PC-3 (cell line): ENCODE measurements at places on chromosomes 5 and 9.

GRCh38 chr9:134592018-134592818 lies 49.4 kb upstream of the COL5A1 start:
- no peak for DNase-seq

DNA sequence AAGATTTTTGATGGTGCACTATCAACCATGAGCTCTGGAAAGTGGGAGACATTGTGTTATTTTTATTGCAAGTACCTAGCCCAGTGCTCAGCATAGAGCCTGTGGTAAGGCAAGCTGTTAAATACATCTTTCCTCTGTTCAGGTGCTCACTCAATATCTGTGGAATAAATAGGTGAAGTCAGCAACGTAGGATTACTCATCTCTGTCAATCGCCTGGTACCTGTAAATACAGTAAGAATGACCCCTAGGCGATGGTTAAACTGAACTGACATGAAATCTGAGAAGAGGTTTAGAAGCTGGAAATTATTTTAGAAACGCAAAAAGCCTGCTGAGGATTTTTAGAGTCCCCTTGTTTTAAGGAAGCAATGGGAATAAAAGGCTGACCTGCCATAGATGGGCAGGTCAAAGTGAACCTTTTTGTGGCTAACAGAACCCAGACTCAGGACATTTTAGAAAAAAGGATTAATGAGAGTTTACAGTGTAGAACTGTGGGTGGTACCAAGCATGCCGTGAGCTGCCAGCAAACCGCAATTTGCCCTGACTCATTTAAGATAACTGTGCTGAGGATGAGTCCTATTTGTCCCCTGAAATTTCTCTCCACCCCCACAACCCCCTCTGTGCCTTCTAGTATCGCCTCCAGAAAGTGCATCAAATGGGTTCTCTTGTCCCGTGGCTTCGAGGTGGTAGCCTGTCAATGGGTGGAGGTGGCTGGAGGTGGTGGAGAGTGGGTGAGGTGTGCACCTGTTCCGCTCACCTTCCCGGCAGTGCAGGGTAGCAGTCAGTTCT lies 375.1 kb downstream of the MED10 start:
- DNase-seq, result peak; percentile 99

DNA sequence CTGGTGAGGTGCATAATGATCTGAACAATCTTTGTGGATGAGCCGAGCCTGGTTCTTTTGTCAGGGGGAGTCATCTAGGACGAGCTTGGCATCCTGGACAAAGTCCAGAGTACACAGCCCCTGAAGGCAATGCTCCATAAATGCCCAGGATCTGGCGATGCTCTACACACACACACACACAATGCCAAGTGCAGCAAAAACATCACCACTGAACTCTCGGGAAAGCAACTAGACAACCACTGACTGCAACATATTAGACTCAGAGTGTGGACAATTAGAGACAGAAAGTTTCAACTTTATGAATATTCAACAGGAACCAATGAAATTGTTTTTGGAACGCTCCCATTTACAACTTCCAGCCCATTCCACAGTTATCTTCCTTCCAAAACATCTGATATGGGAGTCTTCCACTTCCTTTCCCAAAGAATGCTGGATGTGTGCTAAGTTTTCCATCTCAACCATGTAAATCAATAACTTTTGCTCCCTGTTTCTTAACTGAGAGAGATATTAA lies 227.6 kb upstream of the ANKRD55 start:
- DNase-seq, result no peak

- no peak for DNase-seq
Observed at GRCh38 chr9:114300153-114300845, 22.6 kb upstream of the ORM1 start.

DNA sequence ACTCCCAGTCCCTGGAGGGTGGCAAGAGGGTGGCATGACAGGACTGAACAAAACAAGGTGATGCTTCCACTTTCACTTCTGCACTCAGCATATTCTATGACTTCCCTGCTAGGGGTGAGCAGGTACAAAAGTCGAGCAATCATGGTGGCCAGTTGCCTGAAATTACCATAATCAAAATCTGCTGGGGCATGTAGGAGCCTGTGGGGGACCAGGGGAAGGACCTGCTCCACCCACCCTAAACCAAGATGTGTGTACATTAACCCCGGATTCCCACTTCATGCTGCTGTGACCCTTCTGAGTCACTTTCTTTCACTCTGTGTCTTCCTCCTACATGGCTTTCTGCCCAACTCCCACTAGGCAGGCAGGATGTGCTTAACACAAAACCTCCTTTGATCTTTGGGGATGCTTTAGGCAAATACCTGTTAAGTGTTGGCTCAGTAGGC lies 73.3 kb upstream of the PHF24 start:
- no peak for DNase-seq

DNA sequence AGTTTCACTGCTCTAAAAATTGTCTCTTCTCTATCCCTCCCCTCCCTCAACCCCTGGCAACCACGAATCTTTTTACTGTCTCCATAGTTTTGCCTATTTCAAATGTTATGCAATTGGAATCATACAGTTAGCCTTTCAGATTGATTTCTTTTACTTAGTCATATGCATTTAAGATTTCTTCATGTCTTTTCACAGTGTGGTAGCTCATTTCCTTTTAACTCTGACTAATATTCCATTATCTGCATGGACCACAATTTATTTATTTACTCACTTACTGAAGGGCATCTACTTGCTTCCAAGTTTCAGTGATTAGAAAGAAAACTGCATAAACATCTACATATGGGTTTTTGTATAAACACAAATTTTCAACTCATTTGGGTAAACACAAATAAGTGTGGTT lies 372.3 kb downstream of the CDH18 start:
- peak; percentile 26 for DNase-seq

DNA sequence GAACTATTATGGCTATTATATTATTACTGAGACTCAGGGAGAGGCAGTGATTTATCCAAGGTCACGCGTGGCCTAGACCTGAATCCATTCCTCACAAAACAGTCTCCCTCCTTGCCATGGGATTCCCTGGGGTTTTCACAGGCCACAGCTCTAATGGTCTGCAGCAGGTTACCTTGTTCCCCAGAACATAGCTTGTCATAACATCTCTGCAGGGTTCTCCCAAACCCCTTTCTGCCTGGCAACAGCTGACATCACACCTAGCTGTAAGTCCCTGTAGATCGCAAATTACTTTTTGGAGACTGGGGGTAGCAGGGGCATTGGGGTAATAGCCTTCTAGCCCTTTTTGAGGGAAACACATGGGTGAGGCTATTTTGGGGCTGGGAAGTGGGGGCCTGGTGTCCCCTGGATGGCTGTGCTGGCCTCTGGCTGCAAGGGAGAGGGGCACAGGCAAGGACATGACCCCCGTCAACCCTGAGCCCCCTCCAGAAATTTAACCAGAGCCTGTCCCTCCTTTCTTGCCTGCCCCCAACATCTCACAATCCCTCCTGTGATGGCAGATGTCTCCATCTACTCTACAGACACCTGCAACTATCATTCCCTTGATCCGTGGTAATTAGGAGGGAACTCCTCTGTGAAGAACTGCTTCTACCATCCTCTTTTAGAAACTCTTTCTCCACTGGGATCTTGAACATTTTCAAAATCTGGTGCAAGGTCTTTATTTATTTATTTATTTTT lies 1.3 kb downstream of the CD74 start:
- DNase-seq, result no peak

DNA sequence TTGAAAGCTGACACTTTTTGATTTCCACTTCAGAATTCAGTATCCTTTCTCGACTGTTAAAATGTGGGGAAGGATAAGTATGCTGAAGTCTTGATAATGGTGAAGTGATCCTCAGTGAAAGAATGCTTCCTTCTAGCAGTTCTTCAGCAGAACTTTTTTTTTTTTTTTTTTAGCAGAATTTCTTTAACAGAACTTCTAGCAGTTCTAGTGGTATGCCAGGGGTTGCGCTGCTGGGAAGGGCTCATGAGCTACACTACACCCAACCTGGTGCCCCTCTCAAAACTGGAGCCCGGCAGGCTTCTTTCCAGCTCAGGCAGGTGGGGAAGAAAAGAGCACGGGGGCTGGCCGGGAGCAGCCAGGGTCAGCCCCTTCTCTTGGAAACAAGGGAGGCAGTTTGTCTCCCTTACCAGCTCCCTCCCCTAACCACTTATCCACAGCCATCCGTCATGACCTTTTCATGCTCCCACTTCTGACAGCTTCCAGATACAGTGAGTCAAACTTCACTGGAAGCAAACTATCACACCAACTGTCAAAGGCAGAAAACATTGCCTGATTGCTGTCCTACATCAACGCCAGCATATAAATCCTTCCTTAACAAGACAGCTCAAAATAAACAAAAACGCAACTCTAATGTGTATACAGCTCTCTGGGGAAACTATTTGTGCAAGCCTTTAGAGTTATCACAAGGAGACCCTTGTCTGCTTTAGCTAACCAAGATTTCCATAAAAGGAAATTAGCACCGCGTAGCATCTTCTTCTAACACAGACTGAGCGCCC lies 211.5 kb downstream of the GAPVD1 start:
- no peak for DNase-seq

- peak; percentile 66 for DNase-seq
Observed at GRCh38 chr5:113344973-113345940, 89.5 kb downstream of the TSSK1B start.

DNA sequence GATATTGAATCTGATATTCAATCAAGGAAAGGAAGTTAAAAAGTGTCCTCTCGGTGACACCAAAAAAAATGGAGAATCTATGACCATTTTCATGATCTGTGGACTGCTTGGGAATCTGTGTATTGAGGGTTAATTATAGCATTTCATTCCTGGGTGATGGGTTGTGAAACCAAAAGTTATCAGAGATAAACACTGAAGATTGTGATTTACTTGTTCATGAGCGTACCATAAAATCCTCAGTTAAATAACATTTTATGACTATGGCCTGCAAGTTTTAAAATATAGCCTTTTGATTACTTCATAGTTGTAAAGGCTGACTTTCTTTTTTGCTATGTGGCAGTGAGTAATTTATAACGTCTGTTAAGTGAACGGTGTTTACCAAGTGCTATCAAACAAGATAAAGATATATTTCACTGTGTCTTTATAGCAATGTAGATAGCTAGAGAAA lies 267.9 kb upstream of the SEMA6A start:
- DNase-seq, result no peak

GRCh38 chr9:33813712-33814641 lies 3.0 kb upstream of the UBE2R2 start:
- peak; percentile 60 for DNase-seq

- no peak for DNase-seq
Observed at GRCh38 chr9:123583646-123584045, 227.6 kb downstream of the CRB2 start.

GRCh38 chr5:37437711-37438110 lies 58.6 kb downstream of the WDR70 start:
- DNase-seq, result no peak

- peak; percentile 22 for DNase-seq
Observed at GRCh38 chr5:1594357-1595106, 70.8 kb upstream of the LPCAT1 start.

- DNase-seq, result no peak
Observed at GRCh38 chr5:98415663-98416062, 357.8 kb upstream of the RGMB start.

DNA sequence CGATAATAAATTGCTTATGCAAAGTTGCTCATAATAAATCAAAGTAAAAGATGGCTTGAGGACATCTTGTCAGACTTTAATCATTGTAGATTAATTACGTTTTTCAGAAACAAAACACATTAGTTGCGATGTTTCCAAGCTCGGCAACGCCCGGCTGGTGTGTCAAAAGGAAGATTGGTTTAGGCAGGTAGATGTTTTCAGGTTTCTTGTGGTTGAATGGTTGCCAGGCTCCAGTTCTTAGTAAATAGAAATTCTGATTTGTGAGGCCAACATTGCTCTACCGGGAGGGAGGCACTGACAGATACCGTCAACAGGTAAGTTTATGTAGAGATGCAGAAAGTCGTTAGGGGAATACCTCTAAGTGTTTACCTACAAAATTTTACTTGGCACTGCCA lies 280.3 kb downstream of the NPR3 start:
- no peak for DNase-seq

GRCh38 chr5:173752653-173753052 lies 135.5 kb upstream of the CPEB4 start:
- DNase-seq, result no peak

DNA sequence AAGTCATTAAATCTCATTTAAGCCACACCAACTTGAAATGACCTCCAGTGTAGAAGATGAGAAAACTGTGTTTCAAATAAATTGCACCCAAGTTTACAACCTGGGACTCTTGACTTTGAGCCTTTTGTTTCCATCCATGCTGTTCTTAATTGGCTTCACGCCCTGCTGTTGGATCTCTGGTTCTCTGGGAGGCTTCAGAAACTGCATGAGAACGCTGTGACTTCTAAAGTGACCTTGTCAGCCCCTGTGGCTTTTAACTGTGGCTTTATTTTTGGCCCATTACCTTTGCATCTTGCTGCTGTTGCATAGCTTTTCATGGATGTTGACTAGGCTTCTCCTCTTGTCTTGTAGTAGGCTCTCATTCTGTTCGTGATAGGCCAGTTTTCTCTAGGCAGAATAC lies 29.3 kb downstream of the TNFAIP8 start:
- no peak for DNase-seq

DNA sequence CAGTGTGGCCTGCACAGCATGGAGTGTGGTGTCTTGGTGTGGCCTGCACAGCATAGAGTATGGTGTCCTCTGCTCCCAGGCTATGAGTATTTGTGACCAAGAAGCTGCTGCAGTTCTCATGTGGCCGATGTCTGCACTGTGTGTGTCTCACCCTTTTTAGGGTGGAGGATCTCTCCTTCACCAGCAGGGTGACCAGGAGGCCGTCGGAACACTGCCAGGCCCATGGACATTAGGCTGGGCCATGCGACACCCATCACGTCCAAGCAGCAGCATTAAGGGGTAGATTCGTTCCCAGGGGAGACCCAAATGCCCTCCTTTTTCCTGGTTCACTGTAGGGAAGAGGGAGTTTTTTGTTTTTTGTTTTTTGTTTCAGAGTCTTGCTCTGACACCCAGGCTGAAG lies 115.3 kb upstream of the SPIN1 start:
- DNase-seq, result no peak

DNA sequence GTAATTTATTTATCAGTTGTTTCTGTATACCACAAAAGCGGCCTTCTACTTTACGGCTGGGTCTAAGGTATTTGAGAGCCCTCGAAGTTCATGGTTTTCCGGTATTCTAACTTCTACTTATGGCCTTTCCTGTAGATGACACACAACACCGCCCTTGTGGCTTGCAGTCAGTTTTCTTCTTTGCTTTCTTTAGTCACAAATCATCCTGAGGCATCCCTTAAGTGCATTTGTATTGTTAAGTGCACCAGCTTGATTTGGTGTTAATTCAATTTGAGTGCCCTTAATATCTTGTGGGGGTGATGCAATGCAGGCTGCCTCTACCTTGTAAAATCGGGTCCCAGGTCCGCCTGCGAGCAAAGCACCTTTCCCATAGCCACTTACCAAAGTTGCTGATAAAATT lies 511.9 kb downstream of the CCDC171 start:
- no peak for DNase-seq

- no peak for DNase-seq
Observed at GRCh38 chr5:82859451-82860140, 217.6 kb downstream of the TMEM167A start.

- DNase-seq, result peak; percentile 81
Observed at GRCh38 chr9:115146581-115147021, 28.6 kb upstream of the TNC start.

DNA sequence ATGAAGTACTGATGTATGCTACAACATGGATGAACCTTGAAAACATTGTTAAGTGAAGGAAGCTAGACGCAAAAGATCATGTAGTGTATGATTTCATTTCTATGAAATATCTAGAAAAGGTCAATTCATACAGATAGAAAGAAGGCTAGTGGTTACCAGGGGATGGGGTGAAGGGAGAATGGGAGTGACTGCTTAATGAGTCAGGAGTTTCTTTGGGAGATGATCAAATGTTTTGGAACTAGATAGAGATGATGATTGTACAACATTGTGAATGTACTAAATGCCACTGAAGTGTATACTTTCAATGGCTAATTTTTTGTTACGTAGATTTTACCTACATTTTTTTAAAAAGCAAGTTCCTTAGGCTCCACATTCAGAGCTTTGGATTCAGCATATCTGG lies 14.9 kb upstream of the DELE1 start:
- DNase-seq, result peak; percentile 65
